ENCODE measurements at places on chromosomes 11 and 22.
A peak's percentile ranks its signal among the peaks of the same experiment; 100 is the strongest.

- DNase-seq = no peak
Measured at GRCh38 chr22:44557064-44557748, 59.2 kb upstream of the RTL6 start.

GRCh38 chr22:29747832-29748231, 19.0 kb downstream of the ZMAT5 start:
- DNase-seq = no peak

DNA sequence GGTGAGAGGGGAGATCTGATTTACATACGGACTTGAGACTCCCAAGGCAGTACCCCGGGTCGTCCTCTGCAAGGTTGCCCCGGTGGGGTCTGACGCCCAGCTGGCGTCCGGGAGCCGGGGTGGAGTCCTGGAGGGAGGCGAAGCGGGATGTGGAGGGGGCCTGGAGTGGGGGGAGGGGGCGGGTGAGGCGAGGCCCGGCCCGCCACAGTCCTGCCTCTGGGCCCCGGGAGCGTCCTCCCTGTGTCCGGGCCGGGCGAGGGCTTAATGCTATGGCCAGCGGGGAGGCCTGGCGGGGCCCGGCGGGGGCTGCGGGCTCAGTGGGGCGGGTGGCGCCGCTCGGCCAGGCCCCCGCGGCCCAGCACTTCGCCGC, 2.4 kb upstream of the MYBPC3 start:
- DNase-seq = no peak

DNA sequence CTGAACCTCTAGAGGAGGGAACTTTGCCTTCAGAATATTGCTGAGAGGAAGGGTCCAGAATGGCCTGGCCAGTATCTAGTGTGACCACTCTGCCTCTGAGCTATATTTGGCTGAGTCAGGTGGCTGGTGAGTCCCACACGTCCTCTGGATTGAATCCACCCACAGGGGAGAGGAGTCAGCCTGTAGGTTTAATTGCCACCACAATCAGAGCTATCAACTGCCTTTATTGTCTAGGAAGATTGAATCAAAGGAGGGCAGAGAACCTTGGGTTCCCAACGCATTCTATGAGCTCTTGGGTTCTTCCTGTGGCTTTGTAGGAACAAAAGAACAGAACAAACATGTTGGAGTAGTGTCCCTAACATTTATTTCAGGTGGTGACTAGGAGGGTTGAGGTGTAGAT, 67.7 kb downstream of the ST3GAL4 start:
- DNase-seq = no peak

DNA sequence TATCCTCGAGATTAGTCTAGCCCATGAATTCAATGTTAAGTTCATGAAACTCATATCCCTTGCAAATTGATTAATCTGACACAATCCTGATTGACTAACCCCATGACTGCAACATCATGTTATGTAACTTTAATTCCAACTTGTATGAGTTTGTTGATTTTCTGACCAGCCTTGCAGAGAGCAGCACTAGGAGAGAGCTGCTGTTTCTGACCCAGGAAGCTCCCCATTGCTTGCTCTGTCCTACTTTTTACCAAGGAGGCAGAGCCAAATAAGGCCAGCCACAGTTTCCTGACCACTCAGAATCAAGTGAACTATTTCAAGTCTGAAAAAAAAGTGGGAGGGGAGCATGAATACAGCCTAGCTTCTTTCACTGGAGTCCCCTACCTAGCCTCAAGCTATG, 13.2 kb downstream of the MPZL3 start:
- no peak for DNase-seq

GRCh38 chr11:65109231-65110198, 2.2 kb upstream of the TM7SF2 start:
- no peak for DNase-seq

GRCh38 chr11:2136209-2136951, 2.8 kb downstream of the IGF2 start:
- no peak for DNase-seq

- DNase-seq = no peak
Measured at GRCh38 chr11:57798905-57799559, 37.4 kb downstream of the CTNND1 start.

- DNase-seq = no peak
Measured at GRCh38 chr11:11043721-11044120, 185.9 kb upstream of the ZBED5 start.

- DNase-seq = no peak
Measured at GRCh38 chr22:43396321-43396933, 15.4 kb upstream of the MPPED1 start.

DNA sequence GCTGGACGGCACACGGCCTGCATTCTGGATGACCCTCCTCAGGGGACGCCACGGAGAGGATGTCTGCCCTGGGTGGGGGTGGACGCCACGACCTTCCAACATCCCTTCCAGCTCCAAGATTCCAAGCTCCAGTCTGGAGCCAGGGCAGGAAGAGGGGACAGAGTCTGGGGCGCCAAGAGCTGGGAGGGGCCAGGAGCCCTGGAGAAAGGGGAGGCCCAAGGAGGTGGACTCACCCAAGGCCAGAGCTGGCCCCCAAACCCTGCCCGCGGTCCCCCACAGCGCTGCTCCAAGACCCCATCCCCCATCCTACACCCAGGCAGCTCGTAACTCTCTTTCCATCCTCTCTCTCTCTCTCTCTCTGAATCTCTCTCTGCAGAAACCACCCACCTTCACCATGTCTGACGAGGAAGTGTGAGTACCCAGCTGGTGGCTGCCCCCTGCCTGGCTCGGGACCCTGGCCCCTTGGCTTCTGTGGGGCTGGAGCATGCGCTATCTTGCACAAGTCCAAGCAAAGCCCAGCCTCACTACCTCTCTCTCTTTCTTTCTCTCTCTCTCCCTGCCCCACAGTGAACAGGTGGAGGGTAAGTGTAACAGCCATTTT, 3.1 kb downstream of the TNNT3 start:
- no peak for DNase-seq

GRCh38 chr11:105004021-105004420, 18.9 kb downstream of the CASP5 start:
- DNase-seq = no peak

DNA sequence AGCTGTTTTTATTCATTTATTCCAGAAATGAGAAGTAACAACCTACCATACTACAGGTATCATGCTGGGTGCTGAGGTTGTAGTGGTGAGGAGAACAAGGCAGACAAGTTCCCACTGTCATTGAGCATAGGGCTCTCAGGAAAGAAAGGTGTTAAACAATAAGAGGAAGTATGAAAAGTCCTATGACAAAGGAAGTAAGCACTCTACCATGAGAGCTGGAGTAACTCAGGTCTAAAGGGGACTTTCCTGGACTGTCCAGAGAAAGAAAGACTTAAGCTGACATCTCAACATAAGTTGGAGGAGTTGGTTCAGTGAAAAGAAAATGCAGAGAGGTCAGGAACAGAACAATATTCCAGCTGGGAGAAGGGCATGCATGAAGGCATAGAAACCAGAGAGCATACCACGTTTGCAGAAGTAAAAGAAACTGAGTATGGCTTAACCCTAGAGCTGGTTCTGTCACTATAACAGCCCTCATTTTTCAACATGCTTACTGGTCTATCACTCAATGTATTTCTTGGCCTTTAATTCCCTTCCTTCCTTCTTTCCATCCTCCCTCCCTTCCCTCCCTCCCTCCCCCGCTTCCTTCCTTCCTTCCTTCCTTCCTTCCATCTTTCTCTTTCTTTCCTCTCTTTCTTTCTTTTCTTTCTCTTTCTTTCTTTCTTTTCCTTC, 137.8 kb upstream of the BDNF start:
- peak; percentile 12 for DNase-seq

GRCh38 chr11:98365190-98365589, 655.6 kb upstream of the CNTN5 start:
- DNase-seq = no peak

GRCh38 chr11:115458877-115459276, 45.3 kb downstream of the CADM1 start:
- no peak for DNase-seq

DNA sequence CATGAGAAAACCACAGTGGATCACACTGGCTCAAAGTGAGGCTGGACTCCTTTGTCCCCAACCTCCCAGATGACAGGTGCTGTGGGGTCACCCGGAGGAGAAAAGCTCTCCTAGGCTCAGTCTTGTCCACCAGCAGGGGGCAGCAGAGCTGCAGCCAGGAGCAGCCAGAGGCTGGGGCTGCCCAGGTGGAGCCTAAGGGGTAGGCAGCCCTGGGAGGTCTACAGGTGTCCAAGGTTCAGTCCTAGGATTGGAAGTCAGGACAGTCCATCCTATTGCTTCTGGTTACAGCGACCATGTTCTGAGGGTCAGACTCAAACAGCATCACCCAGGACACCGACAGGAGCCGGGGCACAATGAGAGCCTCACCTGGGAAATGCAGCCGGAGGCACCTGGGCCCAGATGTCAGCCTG, 77.6 kb upstream of the IGLL5 start:
- DNase-seq = no peak

DNA sequence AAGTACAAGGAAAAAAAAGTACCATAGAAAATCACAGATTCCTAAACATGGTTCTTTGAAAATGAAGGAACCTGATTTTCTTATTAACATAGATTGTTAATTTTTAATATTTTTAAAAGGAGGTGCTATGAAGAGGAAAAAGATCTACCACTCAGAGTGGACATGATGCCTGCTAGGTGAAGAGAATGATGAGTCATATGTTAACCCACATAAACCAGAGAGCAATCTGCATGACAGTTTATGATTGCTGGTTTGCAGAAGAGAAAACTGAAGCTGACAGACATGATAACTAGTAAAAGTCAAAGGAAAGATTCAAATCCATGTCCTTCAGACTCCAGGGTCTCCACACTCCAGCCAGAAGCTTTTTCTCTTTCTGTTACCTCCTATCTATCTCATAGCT, 1231.7 kb downstream of the LRRC4C start:
- no peak for DNase-seq

DNA sequence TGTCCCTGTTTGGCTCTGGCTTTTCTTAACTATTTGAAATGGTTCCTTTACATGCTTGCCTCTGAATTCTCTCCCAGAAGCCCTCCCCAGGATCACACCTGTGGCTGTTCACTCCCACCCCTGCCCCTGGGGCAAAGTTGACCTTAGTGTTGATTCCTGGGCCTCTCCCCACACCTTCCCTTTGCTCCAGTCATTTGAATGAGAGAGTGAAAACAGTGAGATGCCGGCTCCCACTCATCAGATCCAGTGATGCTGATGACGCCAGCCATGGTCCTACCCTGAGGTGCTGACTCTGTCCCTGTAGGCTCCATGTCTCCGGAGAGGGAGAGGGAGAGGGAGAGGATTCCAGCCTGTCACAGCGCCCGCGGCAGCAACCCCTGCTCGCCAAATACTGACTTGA, 40.7 kb downstream of the LRP5 start:
- DNase-seq = no peak

GRCh38 chr11:62437616-62438015, 18.8 kb downstream of the SCGB1A1 start:
- no peak for DNase-seq

GRCh38 chr22:45169591-45170466, 6.1 kb downstream of the NUP50 start:
- DNase-seq = no peak

GRCh38 chr11:113736323-113736722, 30.2 kb upstream of the TMPRSS5 start:
- no peak for DNase-seq

DNA sequence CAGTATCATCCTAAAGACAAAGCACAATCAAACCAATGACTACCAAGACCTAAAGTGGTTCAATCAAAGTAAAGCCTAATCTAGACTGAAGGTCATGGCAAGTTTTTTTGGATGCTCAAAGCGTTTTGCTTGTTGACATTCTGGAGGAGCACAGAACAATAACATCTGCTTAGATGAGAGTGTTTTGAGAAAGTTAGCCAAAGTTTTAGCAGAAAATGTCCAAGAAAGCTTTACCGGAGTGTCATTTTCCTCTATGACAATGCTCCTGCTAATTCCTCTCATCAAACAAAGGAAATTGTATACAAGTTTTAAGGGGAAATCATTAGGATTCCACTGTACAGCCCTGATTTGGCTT, 256.9 kb upstream of the FAT3 start:
- DNase-seq = no peak

- DNase-seq = no peak
Measured at GRCh38 chr22:49968831-49969661, 8.5 kb downstream of the PIM3 start.

DNA sequence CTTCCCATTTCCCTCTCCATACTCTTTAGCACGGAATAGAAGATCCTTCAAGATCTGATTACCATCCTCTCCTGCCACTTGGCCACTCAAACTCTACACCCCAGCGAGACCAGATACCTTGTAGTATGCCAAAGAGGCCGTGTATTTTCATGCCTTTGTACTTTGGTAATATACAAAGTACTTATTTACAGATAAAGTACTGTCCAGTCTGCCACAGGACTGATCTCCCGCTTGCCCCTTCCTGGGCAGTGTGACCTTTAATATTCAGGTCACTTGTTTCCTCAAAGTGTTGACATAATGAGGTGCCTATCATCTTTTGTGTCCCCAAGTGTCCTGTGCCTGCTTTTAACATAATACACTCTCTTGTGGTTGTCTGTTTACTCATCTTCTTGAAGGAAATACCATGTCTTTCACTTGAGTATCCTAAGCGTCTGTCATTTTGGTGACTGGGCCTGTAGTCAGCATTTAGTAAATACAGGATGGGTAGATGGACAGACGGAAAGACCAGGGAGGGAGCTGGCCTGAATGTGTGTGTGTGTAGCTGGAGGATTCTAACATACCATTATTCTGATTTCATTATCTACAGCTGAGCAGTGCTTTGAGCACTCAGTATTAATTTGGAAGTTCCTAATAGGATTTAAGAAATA, 137.4 kb downstream of the NAV2 start:
- DNase-seq = no peak
